ENCODE measurements at places on chromosomes 4 and X.
A peak's percentile ranks its signal among the peaks of the same experiment; 100 is the strongest.

- DNase-seq, result no peak
Measured at GRCh38 chr4:144655491-144655890, 9.5 kb downstream of the HHIP start.

- DNase-seq, result no peak
Measured at GRCh38 chr4:21775703-21776102, 172.9 kb downstream of the KCNIP4 start.

GRCh38 chrX:119625843-119626242 lies 19.6 kb upstream of the NKRF start:
- no peak for DNase-seq

- DNase-seq, result no peak
Measured at GRCh38 chr4:58359590-58359989, 1249.4 kb upstream of the IGFBP7 start.

GRCh38 chrX:115709039-115709438 lies 148.1 kb downstream of the PLS3 start:
- no peak for DNase-seq

- no peak for DNase-seq
Measured at GRCh38 chrX:154040863-154041262, 21.2 kb upstream of the IRAK1 start.

GRCh38 chr4:5982156-5982973 lies 35.9 kb downstream of the C4orf50 start:
- DNase-seq, result no peak

DNA sequence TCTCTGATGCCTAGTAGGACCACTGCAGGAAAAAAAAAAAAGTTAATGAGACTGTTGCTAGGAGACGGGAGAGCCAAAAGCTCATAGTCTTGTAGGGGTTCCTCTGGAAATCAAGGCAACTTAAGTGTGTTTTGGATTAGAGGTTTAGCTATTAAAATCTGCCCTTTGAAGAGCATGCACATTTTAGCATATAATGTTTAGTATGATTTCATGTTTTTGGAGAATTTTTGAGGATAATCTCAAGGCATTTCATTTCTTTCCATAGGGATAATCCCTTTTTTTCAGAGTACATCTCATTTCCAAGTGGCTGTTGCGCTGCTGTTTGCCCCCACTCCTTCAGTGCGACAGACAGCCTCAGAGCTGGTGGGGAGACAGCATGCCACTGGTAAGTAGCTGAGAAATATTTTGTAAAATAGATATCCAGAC lies at the start of gene LINC00632:
Gene LINC00632 (plus strand): TSS at position 339 of the 426 bp plus-strand sequence.
- no peak for DNase-seq

DNA sequence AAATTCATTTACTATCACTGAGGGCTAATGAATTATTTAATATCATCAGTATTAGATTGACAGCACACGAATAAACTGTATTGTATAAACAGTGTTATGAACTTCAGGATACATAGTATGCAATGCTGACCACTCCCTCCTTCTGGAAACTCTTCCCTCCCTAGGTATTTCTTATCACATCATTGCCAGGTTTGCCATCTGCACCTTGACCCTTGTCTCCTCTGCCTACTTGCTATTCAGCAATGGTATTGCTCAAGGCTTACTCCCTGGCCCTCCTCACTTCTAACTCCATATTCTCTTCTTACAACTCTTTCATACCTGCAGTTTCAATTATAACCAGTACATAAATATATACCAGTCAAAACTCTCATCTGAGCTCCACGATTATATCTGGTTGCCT lies 38.9 kb downstream of the ATP8A1 start:
- DNase-seq, result no peak

DNA sequence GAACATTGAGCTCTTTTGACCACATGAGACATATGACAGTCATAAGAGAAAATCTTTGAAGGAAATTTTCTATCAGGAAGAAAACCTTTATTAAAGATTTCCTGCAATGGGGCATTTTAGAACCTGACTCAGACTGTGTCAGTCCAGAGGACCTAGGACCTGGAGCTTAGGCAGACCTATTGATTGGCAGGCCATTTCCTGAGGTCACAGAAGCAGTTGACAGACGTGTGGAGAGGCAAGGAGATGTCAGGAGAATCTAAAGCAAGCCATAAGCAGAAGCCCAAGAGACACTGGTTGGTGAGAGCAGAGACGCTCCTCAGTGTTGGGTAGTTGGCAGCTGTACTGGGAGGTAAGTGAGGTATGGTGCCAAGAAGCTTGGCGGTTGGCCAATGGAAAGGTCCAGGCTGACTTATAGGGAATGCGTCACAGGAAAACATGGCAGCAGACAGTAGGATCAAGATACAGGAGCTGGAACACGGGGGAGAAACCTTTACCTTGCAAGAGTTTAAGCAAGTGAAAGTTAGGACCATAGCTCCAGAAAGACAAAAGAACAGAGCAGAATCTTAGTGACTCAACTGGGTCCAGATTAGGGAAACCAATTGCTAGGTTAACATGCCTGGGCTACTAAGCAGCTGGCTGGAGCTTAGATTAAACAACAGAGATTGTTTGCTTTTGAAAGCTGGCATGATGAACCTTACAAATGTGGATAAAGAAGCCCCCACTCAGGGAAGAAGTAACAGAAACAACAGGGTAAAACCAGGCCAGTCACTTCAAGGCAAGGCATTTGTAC lies 18.6 kb downstream of the PALLD start:
- DNase-seq, result no peak

- no peak for DNase-seq
Measured at GRCh38 chrX:3518870-3519269, 172.4 kb upstream of the MXRA5 start.

DNA sequence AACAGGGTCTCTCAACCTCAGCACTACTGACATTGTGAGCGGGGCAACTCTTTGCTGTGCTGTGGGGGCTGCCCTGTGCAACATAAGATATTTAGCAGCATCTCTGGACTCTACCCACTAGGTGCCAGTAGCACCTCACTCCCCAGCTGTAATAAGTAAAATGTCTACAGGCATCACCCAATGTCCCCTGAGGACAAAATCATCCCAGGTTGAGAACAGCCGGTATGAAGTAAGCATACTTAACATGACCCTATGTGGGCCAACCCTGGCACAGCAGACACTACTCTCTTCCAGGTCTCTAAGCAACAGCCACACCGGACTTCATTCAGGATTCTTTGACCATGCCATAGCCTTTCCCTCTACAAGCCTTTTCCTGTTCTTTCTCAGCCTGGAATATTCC lies 10.5 kb upstream of the MGST2 start:
- peak; percentile 47 for DNase-seq

DNA sequence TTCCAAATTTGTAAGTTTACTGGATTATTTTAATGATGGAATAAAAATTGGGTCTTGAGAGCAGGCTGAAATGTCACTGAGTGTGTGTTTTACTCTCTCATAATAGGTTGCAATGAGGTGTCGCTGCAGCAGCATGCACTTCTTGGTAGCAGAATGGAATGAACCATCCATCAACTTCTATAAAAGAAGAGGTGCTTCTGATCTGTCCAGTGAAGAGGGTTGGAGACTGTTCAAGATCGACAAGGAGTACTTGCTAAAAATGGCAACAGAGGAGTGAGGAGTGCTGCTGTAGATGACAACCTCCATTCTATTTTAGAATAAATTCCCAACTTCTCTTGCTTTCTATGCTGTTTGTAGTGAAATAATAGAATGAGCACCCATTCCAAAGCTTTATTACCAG lies 2.6 kb downstream of the SAT1 start:
- no peak for DNase-seq

- DNase-seq, result no peak
Measured at GRCh38 chrX:17656556-17656955, 80.7 kb upstream of the SCML1 start.

DNA sequence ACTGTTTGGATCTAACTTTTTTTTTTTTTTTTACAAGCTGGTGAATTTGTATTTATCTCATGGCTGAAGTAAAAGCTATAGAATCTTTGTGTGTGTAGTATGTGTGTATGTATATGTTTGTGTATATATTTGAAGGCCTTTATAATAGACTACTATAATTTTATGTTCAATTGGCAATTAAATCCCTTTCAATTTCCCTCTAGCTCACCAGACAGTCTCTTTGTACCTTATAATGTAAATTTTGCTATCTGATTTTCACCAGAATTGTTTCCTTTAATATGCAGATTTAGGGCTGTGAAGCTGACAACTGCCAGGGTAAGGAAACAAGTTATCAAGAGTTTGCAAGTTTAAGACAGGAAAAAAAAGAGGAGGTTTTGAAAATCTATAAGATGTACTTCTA lies 33.1 kb upstream of the MTMR8 start:
- no peak for DNase-seq

- no peak for DNase-seq
Measured at GRCh38 chrX:1423215-1423614, 29.5 kb downstream of the ASMTL start.

- DNase-seq, result no peak
Measured at GRCh38 chrX:13009844-13010243, 34.6 kb downstream of the FAM9C start.

DNA sequence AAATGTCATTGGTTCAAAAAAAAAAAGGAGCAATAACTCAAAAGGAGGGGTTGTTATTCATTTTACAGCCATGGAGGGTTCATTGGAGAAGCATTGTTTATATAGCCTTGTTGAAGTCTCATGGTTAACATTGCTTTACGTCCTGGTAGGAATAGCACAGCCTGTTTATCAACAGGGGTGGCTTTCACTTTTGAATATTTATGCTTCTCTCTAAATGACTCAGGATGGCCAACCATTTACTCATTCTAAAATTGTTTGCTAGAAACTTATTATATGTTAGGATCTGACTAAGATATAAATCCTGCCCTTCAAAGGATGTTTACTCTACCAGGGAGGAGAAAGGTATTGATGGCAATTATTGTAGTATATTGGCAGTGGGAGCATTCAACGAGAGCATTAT lies 534.1 kb upstream of the GALNTL6 start:
- no peak for DNase-seq

All from activated CD4-positive, alpha-beta T cell treated with anti-CD3 and anti-CD28 coated beads, Interleukin-2, Interleukin-6, amounts not matched to agents 100 ng/mL and 50 ng/mL, durations not matched to agents 16 hours and 8 hours (primary cell).